ENCODE measurements at places on chromosomes 7 and 10.
A peak's percentile ranks its signal among the peaks of the same experiment; 100 is the strongest.

GRCh38 chr10:3548702-3549101 is 236.3 kb downstream of the KLF6 start:
- DNase-seq: no peak

GRCh38 chr10:31770307-31770902 is 158.2 kb downstream of the ARHGAP12 start:
- peak; percentile 47 for DNase-seq

DNA sequence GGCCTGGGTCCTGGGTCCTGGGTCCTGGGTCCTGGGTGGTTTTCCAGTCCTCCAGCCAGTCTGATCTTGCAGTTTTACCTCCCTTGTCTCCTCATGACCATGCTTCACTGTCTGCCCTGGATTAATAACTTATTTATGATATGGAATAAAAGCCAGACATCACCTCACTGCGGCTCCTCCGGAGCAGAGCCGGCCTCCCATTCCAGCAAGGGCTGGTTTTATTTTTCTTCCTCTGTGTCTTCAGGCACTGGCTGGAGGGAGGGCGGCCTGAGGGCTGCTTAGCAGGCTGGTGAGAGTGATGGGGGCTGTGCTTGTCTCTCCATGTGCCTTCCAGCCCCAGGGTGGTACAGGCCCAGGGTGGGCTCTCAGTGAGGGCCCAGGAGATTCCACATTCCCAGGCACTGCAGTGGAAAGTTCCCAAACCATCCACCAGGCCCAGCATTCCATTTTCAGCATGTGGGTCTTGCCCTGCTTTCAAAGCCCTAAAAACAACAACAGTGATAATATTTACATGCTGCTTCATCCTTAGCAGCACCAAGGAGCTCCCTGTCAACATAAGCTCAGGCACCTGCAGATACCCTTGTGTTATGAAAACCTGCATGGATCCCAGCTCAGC is 12.6 kb downstream of the ADAMTS14 start:
- DNase-seq: no peak

DNA sequence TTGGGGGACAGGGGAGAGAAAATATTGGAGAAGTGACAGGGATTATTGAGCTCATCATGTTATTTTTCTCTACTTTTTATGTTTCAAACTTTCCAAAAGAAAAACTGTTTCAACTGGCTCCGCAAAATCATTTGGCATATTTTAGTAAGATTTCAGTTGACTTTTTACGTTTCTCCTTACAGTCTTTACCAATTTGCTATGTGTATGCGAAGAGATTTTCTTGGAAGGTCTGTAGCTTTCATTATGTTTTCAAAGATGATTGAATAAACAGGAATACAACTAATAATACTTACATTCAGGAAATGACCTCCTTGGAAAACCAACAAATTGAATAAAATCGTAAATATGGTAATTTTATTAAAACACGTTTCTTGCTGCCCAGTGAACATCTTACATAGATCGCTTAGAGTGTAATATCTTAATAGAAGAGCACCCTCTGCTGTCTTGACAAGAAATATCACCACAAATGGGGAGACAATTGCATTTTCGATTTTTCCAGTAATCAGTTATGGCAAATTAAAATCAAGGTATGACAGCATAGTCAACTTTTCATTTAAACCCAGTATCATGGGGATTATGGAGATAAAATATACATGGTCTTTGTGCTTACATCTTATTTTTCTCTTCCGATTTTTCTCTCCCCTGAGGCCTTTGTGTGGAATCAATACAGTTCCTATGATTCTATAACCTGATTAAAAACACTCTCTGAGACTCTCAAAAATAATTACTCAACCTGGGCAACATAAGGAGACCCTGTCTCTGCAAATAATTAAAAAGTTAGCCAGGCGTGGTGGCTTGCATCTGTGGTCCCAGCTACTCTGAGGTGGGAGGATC is 43.1 kb downstream of the MBL2 start:
- no peak for DNase-seq

GRCh38 chr7:29825775-29826529 is 19.6 kb downstream of the WIPF3 start:
- DNase-seq: no peak

- no peak for DNase-seq
Observed at GRCh38 chr10:35783305-35783838, 141.3 kb upstream of the FZD8 start.

DNA sequence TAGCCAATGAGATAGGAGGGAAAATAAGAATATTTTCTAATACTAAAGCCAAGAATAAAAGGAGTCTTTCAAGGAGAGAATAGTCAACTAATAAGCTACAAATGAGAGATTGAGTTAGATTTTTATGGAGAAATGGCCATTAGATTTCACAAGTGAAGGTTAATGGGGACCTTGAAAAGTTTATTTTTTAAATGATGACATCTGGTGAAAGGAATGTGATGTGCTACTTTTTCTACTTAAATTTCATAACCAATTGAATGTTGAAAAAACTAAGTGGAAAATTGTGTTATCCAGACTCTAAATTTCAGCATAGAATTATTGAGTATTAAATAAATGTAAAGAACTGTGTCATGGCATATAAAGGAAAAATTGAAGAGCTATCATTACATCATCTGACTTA is 125.7 kb downstream of the TSPAN12 start:
- DNase-seq: no peak

GRCh38 chr7:105321754-105322455 is 66.8 kb downstream of the SRPK2 start:
- no peak for DNase-seq

Data from activated CD4-positive, alpha-beta T cell treated with anti-CD3 and anti-CD28 coated beads for 1 hour (primary cell).